ENCODE measurements at places on chromosomes 2 and 18. TPM values are rescaled to one million over a fixed set of nuclear protein-coding genes. Genes with fewer than 3 reads are reported as not detected.
A peak's percentile ranks its signal among the peaks of the same experiment; 100 is the strongest.

- no peak overlapping the region for H3K4me3 ChIP-seq
- peaks cover 15% of the 10 kb centered on the region for H3K27me3 ChIP-seq
- DNase-seq = no peak
- no peaks in the 10 kb centered on the region for H3K36me3 ChIP-seq
Observed at GRCh38 chr2:224111576-224111975, 72.5 kb upstream of the SERPINE2 start.

- H3K36me3 ChIP-seq = no peaks in the 10 kb centered on the region
- H3K4me1 ChIP-seq = no peaks in the 10 kb centered on the region
- no peak overlapping the region for H3K27ac ChIP-seq
- no peaks in the 10 kb centered on the region for H3K27me3 ChIP-seq
Observed at GRCh38 chr2:217283460-217283859, 423.6 kb upstream of the TNP1 start.

GRCh38 chr2:42369532-42370229 lies 8.7 kb upstream of the COX7A2L start:
- no peaks in the 10 kb centered on the region for H3K36me3 ChIP-seq
- H3K4me1 ChIP-seq = peaks cover 12% of the 10 kb centered on the region
- H3K27ac ChIP-seq = no peak overlapping the region
- H3K27me3 ChIP-seq = no peaks in the 10 kb centered on the region
- H3K4me3 ChIP-seq = no peak overlapping the region

DNA sequence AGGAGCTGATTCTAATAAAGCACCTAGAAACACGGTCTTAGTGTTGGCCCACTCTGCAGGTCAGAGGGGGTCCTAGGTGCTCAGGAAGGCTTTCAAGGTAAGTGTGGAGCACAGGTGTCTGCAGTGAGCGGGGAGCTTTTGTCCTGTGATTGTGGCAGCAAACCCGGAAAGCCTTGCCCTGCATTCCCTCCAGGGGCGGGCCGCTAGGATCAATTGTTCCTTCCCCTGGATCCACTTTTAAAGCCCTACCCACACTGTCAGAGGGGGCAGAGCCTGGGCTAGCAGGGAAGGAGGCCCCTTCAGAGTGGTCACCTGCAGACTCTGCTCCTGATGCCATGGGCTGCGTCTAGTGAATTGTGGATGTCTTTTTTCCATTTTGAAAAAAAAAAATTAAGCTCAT lies 176.0 kb downstream of the CTIF start:
- DNase-seq = no peak
- no peak overlapping the region for H3K27ac ChIP-seq
- H3K27me3 ChIP-seq = no peaks in the 10 kb centered on the region
- no peak overlapping the region for H3K4me3 ChIP-seq

- no peak overlapping the region for H3K4me3 ChIP-seq
- no peaks in the 10 kb centered on the region for H3K4me1 ChIP-seq
- no peaks in the 10 kb centered on the region for H3K27me3 ChIP-seq
- H3K27ac ChIP-seq = no peak overlapping the region
- H3K36me3 ChIP-seq = no peaks in the 10 kb centered on the region
Observed at GRCh38 chr2:23561088-23561487, 176.1 kb downstream of the KLHL29 start.

DNA sequence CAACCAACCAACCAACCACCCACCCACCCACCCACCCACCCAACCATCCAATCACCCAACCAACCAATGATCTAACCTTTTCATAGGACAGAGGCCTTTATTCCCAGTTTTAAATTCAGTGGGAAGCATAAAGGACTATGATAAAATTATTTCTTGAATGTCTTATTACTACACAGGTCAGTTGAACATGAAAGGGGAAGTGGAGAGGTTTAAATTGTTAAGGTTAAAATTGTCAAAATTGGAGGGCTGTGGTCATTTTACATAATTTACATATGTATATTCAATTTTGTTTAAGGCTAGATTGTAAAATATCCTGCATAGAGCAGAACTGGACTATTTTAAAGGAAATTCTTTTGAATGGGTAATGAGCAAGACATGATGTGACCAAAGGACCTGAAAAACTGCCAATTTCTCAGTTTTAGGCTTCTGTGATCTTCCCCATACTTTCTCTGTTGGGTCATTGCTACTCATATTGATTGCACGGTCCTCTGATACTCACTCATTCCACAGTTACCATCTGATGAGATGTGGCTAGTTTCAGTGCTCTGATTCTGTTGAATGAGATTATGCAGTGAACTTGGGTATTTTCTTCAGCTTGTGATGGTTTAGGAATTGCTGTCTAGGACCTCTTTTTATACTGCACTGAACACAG lies 127.4 kb downstream of the PLCL1 start:
- peaks cover 47% of the 10 kb centered on the region for H3K4me1 ChIP-seq
- no peaks in the 10 kb centered on the region for H3K27me3 ChIP-seq
- H3K4me3 ChIP-seq = no peak overlapping the region
- no peak for DNase-seq
- no peak overlapping the region for H3K27ac ChIP-seq
- H3K36me3 ChIP-seq = peaks cover 2% of the 10 kb centered on the region

GRCh38 chr2:173884025-173884802 lies 81.0 kb downstream of the SP3 start:
- no peaks in the 10 kb centered on the region for H3K4me1 ChIP-seq
- peaks cover 12% of the 10 kb centered on the region for H3K27me3 ChIP-seq
- peaks cover 4% of the 10 kb centered on the region for H3K36me3 ChIP-seq
- DNase-seq = peak; percentile 53

DNA sequence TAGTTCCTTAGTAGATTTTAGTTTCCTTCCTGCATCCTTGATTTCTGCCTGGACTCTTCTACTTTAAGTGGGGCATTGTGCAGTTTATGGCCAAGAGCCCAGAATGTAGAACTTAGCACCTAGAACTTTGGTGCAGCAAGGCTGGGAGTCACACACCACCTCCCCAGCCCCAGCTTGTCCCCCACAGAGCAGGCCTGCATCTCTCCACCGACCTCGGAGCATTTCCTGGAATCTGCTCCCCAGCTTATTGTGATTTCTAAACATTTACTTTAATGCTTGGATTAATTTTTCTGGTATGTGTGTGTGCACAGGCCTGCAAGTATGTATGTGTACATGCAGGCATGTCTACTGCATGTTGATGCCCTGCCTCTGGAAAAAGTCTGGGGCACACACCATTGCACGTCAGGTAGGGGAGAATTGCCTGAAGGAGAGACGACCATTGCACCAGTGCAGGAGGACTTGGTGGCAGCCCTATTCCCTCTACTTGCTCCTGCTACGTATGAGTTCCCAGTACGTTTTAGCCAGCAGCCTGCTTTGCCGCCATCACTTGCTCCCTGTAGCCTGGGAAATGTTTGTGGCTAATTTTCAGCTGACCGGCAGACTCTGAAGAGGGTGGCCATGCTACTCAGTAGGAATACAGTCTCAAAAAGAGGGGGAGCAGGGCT lies 419.9 kb upstream of the HS6ST1 start:
- peaks cover 6% of the 10 kb centered on the region for H3K4me1 ChIP-seq
- H3K27me3 ChIP-seq = peaks cover 9% of the 10 kb centered on the region
- no peaks in the 10 kb centered on the region for H3K36me3 ChIP-seq
- H3K4me3 ChIP-seq = no peak overlapping the region
- no peak for DNase-seq
- H3K27ac ChIP-seq = no peak overlapping the region

GRCh38 chr18:9709304-9709877 lies 1.3 kb downstream of the RAB31 start:
- H3K4me3 ChIP-seq = peak overlapping the region; percentile 76
- H3K27me3 ChIP-seq = peaks cover 73% of the 10 kb centered on the region
- no peak for DNase-seq
- no peaks in the 10 kb centered on the region for H3K36me3 ChIP-seq
- H3K27ac ChIP-seq = no peak overlapping the region

- no peak overlapping the region for H3K27ac ChIP-seq
- DNase-seq = no peak
- H3K4me3 ChIP-seq = no peak overlapping the region
- no peaks in the 10 kb centered on the region for H3K27me3 ChIP-seq
Observed at GRCh38 chr2:241797441-241798080, 11.4 kb upstream of the NEU4 start.

DNA sequence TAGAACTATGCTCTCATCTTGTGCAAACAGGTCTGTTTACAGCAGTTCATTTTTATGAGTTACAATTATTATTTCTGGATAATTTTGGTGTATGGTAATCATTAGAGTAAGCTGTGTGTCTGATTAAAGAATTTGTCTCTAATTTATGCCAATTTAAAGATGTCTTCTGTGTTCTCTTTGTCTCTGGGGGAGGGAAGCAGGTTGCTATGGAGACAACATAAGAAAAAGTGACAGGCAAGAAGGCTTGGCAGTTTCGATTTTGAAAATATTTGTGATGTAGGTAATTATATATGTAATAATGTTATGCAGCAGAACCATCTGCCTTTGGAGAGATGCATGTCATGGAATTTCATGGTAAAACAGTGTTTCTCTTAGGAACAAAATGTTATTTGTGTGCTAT lies 78.2 kb downstream of the SH3RF3 start:
- H3K4me3 ChIP-seq = no peak overlapping the region
- no peak for DNase-seq
- peaks cover 17% of the 10 kb centered on the region for H3K4me1 ChIP-seq
- peaks cover 23% of the 10 kb centered on the region for H3K27me3 ChIP-seq

DNA sequence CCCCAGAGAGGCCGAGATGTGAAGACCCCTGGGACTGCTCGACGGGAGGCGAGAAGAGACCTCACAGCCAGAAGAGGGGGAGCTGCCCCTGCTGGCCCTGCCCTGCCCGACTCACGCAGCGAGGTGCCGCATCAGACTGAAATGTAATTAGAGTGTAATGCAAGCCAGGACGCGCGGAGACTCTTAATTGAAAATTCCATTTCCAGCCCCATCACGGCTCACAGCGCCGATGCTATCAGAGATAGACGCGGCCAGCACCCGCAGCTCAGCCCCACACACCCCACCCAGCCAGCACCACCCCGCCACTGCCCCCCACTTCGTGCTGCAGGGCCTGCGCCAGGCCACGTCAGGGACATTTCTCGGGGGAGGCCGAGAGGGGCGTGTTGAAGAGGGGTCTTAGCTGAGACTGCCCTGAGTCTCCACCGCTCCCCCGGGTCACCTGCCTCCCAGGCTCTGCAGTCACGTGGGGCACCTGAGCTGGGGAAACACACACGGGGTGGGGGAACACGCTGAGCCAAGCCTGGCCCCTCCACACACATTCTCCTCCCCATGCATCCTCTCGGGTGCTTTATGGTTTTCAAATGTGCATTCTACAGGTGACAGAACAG lies 78.1 kb downstream of the TEX51 start:
- H3K36me3 ChIP-seq = no peaks in the 10 kb centered on the region
- no peak overlapping the region for H3K27ac ChIP-seq
- DNase-seq = no peak
- H3K4me3 ChIP-seq = no peak overlapping the region
- peaks cover 6% of the 10 kb centered on the region for H3K4me1 ChIP-seq

DNA sequence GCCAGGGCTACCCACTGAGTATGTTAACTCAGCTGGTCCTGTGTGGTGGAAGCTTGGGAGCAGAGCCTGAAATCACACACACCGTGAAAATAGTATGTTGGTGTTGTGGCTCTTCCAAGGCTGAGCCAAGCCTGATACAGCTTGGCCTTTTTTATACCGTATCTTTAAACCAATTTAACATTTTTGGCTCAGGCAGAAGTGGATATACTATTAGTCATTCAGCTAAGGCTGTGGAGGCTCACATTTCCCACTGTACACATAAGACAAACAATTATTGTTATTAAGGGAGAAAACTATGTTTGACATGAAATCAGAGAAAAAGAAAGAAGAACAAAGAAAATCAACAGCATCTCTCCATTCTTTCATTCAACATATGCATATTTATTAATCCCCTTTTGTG lies 159.0 kb downstream of the BCL11A start:
- no peak overlapping the region for H3K4me3 ChIP-seq
- H3K4me1 ChIP-seq = no peaks in the 10 kb centered on the region
- H3K27me3 ChIP-seq = no peaks in the 10 kb centered on the region
- no peak for DNase-seq
- H3K36me3 ChIP-seq = no peaks in the 10 kb centered on the region

- no peak overlapping the region for H3K4me3 ChIP-seq
- DNase-seq = no peak
- peaks cover 3% of the 10 kb centered on the region for H3K27me3 ChIP-seq
Observed at GRCh38 chr2:106990297-106990696, 104.3 kb upstream of the ST6GAL2 start.

DNA sequence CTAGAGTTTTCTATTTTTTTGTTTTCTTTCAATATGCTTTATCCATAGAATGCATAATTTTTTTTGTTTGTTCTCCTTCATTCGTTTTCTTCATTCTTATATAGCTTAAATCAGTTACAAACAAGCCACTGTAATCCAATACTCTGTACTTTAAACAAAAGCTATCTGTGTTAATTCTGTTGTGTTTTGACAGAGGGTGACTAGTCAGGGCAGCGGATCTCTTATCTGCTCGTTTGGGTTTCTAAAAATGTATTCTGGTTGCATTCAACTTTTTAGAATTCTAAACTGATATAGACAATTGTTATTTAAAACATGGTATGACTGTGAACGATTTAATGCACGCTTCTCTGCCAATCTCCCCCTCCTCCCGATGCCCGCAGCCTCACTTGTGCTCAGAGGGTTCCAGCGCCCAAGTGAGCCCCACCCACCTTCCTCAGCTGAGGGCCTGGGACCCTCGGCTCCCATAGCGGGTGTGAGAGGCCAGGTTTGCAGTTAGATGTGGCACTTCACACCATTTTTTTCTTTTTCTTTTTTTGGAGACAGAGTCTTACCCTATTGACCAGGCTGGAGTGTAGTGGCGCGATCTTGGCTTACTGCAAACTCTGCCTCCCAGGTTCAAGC lies 44.1 kb downstream of the NCK2 start:
- no peak for DNase-seq
- no peaks in the 10 kb centered on the region for H3K27me3 ChIP-seq
- H3K27ac ChIP-seq = peak overlapping the region; percentile 96
- peaks cover 45% of the 10 kb centered on the region for H3K36me3 ChIP-seq
- H3K4me3 ChIP-seq = peak overlapping the region; percentile 61

- peaks cover 4% of the 10 kb centered on the region for H3K27me3 ChIP-seq
- no peaks in the 10 kb centered on the region for H3K36me3 ChIP-seq
- H3K4me3 ChIP-seq = no peak overlapping the region
- H3K4me1 ChIP-seq = peaks cover 15% of the 10 kb centered on the region
Observed at GRCh38 chr2:102289129-102289528, 22.2 kb upstream of the IL1RL1 start.

GRCh38 chr2:157500334-157500733 lies 56.4 kb upstream of the CYTIP start:
- H3K27ac ChIP-seq = no peak overlapping the region
- H3K27me3 ChIP-seq = no peaks in the 10 kb centered on the region
- H3K36me3 ChIP-seq = peaks cover under 1% of the 10 kb centered on the region
- DNase-seq = no peak

PRSS56 gene
- total RNA-seq = not detected

CCDC88A gene
- total RNA-seq = 10.1 TPM

TDRD15 gene
- not detected for total RNA-seq

SLC14A1 gene
- 1.5 TPM for total RNA-seq

OR6B2 gene
- not detected for total RNA-seq

REEP1 gene
- total RNA-seq = 0.30 TPM

PKDCC gene
- total RNA-seq = not detected

CABLES1 gene
- total RNA-seq = 3.8 TPM

ELOA2 gene
- total RNA-seq = not detected

COL3A1 gene
- total RNA-seq = 0.12 TPM

Measured in activated CD4-positive, alpha-beta T cell treated with anti-CD3 and anti-CD28 coated beads for 36 hours (primary cell).